ENCODE measurements at places on chromosomes 16 and 17.

- peak; percentile 38 for DNase-seq
These were observed 5.4 kb downstream of the PGS1 start for GRCh38 chr17:78383725-78384471.

GRCh38 chr17:72123530-72124437 is 3.0 kb downstream of the SOX9 start:
- no peak for DNase-seq

- DNase-seq = no peak
These were observed 14.6 kb downstream of the ADCY7 start for GRCh38 chr16:50280932-50281331.

DNA sequence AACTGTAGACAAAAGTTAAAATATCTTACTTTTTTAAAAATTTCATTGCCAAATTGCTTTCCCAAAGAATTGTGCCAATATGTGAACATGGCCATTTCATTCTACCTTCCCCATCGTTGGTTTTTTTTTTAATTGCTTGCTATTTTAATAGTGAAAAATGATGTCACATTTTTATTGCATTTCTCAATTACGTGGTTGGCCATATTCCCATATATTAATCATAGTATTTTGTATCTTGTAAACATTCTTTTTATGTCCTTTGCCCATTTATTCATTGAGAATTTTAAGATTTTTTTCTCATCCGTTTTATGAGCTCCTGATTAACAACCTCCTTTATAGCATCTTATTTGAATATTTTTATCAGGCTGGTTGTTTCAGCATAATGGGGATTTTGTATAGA is 7.2 kb downstream of the OMG start:
- DNase-seq = no peak

DNA sequence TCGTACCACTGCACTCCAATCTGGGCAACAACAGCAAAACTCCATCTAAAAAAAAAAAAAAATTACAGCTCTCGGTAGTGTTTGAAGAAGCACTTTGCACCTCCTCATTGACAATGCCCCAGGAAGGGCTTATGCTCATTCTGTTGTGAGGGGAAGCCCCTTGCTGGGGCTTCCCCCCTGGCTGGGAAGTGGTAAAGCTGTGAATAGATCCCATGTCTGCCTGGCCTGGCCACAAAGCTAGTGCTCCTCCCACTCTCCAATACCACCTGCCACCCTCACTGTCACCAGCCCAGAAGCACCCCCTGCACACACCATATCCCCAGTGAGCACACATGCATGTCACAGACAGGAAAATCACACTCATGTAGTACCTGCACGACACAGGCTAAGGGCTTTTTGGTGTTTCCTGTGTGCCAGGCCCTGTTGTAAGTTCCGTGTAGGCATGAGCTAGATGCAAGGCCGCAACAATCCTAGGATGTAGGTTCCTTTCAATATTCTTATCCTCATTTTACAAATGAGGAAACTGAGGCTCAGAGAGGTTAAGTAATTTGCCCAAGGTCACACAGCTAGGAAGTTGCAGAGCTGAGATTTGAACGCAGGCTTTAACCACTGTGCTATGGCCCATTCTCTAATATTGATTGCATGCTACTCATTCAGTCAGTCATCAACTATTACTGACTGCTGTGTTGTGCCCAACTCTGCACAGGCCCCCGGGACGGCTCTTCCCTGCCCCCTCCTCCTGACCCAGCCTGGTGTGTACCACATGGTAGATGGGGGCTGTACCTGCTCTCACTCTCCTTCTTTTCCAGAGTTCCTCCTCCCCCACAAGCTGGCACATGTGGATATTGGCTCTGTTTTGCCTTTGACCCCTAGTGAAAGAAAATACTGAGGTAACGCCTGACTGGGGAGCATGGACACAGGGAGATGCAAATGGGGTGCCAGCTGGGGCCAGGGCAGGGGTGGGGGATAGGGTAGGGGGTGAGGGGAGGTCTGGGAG is 11.9 kb upstream of the COL1A1 start:
- no peak for DNase-seq

- no peak for DNase-seq
These were observed 95.9 kb downstream of the OR1D5 start for GRCh38 chr17:2967515-2967914.
